Right lobe of liver (tissue), 6 donors: ENCODE measurements at places on chromosomes 6 and 20.
A peak's percentile ranks its signal among the peaks of the same experiment; 100 is the strongest.

GRCh38 chr6:73774311-73774774 lies 78.3 kb downstream of the CD109 start:
- DNase-seq, result peak; percentile 34

- DNase-seq, result no peak
Observed at GRCh38 chr6:17130786-17131185, 28.9 kb downstream of the STMND1 start.

GRCh38 chr6:16621002-16621401 lies 140.3 kb downstream of the ATXN1 start:
- no peak for DNase-seq

DNA sequence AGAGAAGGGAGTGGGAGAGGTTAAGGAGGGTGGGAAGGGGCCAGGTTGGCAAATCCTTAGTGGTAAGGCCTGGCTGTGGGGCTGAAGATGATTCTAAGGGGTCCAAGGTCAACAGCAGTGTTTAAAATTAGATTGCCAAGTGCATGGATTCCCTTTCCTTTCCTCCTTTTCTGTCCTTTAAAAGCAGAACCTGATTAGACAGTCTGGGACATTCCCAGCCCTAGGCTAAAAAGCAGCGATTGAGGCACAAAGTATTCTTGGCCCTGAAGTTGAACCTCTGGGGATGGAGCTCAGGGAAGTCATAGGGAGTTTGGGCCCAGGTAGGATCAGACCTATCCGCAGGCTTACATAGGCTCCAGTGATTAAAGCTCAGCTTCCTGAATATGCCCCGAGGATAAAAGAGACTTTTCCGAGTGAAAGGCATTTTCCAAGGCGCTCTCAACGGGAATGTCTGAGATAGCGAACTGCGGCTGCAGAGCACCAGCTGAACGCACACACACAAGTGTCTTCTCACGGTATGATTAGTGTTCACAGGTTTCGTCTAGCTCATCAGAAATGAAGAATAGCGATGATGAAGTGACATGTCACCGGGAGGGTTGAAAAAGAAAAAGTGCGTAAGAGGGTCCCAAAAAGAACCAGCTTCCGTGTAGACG lies 787 bp upstream of the CARMIL1 start:
- no peak for DNase-seq

- no peak for DNase-seq
Observed at GRCh38 chr6:48113130-48113529, 2.1 kb upstream of the PTCHD4 start.
